ENCODE measurements at places on chromosomes 2 and 18. TPM values are rescaled to one million over a fixed set of nuclear protein-coding genes. Genes with fewer than 3 reads are reported as not detected.

The RUFY4 gene
- total RNA-seq: not detected

- no peak for DNase-seq
Measured at GRCh38 chr2:23566241-23567142, 181.5 kb downstream of the KLHL29 start.

The FBXO41 gene
- total RNA-seq: 1.6 TPM

DNA sequence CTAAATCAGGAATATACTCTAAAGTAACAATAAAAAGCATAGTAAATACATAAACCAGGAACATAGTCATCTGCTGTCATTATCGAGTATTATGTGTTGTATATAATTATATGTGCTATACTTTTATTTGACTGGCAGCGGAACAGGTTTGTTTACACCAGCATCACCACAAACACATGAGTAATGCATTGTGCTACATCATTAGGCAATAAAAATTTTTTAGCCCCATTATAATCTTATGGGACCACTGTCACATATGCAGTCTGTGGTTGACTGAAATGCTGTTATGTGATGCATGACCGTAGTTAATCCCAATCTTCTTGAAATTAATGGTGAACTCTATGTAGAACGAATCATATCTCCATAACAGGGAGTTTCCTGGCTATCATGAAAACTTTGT is 136.7 kb upstream of the ZFP36L2 start:
- no peak for DNase-seq

DNA sequence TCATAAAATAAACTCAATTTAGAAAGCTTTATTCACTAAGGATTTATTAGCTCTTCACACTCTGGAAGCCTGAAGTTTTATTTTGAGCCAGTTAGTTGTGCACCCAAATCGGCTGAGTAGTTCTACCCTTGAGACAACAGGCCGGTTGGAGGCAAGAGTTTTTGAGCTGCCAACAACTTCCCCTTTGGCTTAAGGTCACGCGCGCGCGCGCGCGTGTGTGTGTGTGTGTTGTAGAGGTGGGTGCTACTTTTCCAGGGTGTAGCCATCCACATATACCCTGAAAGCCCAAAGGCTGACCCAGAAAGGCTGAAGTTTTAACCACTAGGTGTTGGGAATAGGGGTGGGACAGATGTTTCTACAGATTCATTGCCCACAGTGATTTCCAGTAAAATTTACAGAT is 150.2 kb upstream of the LHCGR start:
- DNase-seq: no peak

- no peak for DNase-seq
Measured at GRCh38 chr2:38474021-38474456, 97.0 kb upstream of the ATL2 start.

DNA sequence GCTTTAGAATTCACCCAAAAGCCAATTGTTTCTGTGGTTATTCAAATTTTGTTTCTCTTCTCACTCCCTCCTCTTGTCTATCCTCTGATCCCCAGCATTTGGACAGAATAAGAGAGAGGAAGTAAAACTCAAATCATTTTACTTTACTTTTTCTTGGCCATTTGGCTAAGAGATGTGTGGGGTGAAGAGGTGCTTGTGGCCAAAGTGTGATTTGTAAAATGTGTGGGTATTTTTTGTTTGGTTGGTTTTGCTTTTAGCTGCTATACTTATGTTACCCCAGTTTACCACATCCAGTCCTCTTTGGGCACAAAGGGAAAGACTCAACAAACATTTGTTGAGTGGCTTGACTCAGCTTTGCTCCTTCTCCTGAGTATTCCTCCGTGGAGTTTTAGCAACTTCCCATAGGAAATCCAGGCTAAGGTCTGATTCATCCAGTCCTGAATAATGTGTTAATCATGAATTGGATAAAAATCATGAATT is 109.1 kb upstream of the CYP1B1 start:
- DNase-seq: no peak

DNA sequence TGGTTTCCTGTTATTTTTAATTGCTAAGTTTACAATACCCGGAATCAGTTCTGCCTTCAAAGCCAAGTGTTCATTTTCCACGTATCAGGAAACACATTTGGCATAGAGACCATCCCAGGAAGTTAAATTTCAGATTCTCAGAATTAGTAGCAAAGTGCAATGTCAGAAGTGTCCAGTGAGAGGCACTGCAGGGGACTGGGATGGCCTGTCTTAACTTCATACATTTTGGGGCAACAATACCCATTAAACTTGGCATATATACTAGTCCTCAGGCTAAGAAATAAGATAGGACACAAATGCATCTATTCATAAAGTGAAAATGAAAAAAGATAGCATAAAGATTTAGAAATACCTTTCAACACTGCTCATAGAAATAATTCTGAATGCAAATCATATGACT is 1.5 kb upstream of the IL1RL2 start:
- DNase-seq: no peak

DNA sequence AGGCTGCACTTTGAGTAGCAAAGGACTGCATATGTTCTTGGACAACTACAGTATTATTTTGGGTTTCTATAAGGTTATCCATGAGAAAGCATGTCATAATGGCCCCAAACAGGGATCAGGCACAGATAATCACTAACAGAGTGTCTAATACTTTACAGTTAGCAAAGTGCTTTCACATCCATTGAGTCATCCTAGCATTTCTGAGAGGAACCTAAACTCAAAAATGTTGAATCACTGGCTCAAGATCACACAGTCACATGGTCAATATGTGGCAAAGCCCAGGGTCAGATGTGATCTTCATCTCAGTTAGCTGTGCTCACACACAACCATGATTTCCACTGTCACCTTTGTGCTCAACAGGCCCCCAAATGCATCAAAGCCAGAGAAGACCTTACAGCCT is 156.1 kb upstream of the VRK2 start:
- DNase-seq: no peak

- no peak for DNase-seq
Measured at GRCh38 chr2:182167882-182168281, 182.2 kb downstream of the PPP1R1C start.

DNA sequence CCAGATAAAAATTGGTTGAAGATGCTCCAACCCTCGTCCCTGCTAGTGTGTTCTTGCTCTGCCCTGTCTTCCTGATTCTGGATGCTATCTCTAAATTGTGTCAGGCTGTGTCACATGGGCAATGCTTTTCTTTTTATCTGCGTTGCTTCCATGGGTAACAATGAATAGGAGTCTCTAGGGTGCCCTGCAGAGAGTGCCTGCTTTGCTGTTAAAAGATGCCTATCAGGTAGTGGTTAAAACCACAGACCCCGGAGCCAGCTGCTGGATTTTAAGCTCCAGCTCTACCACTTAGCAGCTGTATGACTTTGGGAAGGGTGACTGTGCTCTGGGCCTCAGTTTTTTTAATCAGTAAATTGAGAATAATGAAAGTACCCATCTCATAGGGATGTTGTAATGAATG is 340.3 kb downstream of the PLCL1 start:
- DNase-seq: no peak

GRCh38 chr2:159758239-159758638 is 39.8 kb downstream of the CD302 start:
- no peak for DNase-seq

DNA sequence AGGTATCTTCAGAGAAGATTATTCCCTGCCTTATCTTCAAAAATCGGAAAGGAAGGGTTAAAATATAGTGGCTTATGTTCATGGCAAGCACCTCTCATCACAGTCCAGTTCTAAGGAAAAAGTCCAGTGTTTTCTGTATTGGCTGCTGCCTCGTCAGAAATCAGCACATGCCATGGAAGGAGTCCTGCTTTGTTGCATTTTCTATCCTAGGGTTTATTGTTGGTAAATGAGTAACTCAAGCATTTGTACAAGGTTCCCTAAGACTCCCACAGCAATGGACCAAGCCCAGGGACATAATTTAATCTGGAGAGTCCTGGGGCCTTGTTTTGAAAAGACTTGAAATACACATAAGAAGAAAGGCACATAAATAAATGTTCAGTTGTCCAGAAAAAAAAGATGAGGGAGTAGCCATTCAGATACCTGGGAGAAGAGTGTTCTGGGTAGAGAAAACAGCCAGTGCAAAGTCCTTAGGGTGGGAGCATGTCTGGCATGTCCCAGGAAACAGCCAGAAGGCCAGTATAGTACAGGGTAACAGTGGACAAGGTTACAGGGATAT is 26.4 kb downstream of the NBEAL1 start:
- no peak for DNase-seq

The IL36G gene
- total RNA-seq: not detected

DNA sequence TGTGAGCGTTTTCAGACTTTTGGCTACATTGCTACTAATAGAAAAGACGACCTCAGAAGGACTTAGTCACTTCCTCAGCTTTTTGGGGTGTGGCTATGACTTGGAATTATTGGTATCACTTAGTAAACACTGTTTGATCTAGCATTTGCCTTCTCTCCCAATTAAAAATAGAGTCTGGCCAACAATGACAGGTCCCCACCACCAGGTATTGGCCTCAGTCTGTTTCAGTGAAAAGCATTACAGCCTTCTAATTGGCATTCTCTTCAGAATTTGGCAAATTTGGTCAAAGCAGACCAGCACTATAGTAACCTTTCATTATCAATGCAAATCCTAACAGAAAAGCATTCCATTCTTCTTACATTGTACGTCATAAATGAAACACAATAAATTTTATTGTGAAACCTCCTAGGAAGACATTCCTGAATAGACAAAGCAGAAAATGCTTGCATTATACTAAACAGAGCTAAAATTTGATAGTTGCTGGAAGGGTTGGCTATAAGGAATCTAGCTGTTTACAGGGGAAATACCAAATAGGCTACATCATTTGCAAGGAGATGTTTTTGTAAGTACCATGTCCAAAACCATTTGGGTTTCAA is 613.9 kb downstream of the IRS1 start:
- DNase-seq: no peak

DNA sequence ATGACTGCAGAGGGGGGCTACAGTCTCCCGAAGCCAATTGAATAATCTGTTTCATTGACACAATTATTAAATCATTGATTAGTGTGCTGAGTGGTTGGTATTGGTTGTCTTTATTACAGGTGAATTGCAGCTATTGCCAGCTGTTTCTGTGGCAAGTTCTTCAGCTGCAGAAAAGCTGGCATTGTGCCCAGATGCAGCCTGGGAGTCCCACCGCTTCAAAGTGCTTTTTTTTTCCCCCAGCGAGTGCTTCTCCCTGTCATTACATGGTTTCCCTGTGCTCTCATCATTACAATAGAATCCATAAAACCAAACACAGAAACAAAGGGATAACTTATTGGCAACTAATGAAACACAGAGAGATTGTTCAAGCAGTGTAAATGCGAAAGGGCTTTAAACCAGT is 164.7 kb downstream of the GRB14 start:
- DNase-seq: no peak

The VWA3B gene
- not detected for total RNA-seq

DNA sequence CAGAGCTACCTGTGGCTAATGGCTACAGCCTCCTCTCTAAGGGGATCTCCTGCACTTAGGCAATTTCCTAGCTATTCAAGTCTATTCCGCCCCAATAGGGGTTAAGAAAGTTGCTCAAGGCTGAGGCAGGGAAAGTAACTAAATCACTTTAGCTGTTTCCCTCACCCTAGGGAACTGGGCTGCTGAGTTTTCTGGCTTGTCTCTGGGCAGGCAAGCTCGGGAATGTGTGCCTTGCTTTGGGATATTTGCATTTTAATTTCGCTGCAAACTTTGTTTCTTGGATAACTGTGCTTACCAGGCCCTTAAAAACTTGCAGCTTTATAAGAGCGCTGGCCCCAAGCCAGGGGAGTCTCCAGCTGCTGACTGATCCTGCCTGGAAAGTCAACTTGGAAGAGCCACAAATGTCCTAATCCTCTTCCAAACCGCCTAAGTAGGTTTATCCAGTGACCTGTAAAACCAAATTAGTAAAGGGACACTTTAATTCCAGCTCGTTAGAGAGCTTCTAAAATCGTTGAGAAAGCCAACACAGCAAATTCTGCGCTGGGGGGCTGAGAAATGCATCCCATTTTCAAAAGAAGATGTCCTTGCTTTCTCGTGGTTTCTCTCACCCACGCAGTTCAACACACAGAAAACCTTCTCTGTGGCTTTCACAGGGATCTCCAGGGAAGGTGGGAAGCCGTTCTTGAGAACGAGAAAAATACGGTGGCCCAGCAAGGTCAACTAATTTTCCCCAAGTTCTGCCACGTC is 59.5 kb upstream of the SP3 start:
- peak; percentile 87 for DNase-seq

The CLEC4F gene
- total RNA-seq: not detected

DNA sequence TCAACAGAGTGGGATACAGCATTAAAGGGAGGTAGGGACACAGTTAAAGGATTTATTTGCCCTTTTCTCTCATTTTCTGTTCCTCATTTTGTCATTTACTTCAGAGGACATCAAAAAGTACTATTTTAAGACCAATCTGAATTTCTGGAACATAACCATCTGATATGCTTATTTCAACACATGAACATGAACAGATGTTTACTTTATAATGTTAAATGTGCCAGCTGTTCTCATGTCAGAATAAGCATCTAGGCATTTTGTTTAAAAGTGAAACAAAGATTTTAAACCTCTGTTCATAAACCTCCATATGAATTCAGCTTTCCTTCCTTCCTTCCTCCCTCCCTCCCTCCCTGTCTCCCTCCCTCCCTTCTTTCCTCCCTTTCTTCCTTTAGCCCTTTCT is 677.7 kb downstream of the CNTNAP5 start:
- DNase-seq: no peak

GRCh38 chr2:217858519-217859491 is 144.0 kb downstream of the TNS1 start:
- DNase-seq: peak; percentile 81

The PPP4R3B gene
- 29.0 TPM for total RNA-seq

The DBI gene
- 195 TPM for total RNA-seq

DNA sequence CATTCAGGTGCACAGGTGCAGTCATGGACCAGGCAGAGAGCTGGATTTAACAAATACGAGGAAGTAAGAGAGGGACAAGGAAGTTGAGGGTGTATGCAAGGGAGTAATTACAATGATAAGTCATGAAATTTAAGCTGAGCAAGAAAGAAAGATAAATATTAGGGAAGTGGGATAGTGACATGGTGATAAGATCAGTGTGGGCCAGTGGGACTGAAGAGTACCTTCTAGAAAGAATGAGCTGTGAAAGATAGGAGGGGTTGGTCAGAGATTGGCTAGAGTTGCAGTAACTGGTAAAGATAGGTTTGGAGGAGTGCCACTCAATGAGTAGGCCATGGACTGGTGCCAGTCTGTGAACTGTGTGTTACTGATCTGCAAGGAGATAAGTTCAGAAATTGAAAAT is 200.8 kb upstream of the SIX3 start:
- DNase-seq: no peak

GRCh38 chr2:15745350-15745749 is 153.7 kb downstream of the DDX1 start:
- no peak for DNase-seq

- no peak for DNase-seq
Measured at GRCh38 chr18:34339155-34339554, 114.4 kb upstream of the NOL4 start.

GRCh38 chr2:116810645-116811044 is 1003.8 kb upstream of the DDX18 start:
- DNase-seq: no peak

The ATOH8 gene
- 14.5 TPM for total RNA-seq

The LRRFIP1 gene
- total RNA-seq: 100 TPM
